ENCODE measurements at places on chromosomes 2 and 18.

- peak; percentile 76 for DNase-seq
Measured at GRCh38 chr2:201939453-201939941, 94.2 kb upstream of the FZD7 start.

DNA sequence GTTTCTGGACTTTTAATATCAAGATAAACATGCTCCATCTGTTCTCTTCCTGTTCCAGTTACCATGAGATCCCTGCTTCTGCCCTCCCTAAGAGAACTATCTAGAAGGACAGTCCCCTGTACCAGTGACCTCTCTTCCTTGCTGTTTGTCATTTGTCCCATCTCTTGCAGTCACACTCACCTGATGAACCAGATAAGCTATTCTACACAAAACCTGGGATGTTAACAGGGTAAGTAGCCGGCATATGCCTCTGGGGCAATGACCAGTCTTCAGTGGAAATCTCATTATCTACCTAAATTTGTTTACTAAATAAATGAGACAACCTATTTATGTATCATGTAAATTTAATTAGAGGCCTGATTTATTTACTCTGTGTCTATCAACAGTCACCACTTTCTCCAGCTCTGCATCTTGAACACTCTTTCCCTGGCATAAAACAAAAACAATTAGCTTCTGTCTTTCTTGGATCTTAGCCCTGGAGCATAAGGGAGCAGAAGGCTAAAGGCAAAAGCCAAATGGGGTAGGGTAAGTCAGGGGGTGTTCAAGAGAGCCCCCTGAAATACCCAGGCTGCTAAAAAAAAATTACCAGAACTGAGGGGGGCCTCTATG lies 337.7 kb downstream of the ALK start:
- no peak for DNase-seq

DNA sequence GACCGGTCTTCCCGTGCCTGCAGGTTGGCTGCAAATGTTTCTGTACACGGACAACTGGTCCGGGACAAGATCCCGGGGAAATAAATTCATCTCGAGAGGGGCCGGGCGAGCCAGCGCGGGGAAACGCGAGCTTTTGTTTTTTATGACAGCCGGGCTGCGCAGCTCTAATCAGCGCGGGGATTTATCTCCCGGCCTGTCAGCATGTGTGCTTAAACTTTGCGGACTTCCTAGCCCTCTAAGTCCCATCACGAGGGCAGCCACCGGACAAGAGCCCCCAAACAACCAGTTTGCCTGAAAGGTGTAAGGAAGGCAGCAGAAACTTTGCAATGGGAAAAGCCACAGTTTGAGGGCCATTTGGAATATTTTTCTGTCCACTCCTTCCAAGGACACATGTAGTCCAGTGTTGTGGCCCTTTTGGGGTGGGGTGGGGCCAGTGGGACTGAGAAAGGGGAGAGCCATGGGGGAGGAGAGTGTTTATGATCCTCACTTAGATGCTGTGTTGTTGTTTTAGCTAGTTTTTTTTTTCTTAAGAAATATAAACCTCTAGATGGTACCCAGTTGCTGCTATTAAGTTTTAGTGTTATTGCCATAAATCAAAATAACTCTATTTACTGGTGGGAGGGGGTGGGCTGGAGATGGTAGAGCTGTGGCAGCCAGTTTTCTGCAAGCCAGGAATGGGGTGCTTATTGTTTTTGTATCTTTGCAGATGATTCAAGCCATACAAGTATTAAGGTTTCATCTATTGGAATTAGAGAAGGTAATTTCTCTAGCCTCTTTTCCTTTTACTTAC lies 6.0 kb downstream of the MEIS1 start:
- DNase-seq: no peak

DNA sequence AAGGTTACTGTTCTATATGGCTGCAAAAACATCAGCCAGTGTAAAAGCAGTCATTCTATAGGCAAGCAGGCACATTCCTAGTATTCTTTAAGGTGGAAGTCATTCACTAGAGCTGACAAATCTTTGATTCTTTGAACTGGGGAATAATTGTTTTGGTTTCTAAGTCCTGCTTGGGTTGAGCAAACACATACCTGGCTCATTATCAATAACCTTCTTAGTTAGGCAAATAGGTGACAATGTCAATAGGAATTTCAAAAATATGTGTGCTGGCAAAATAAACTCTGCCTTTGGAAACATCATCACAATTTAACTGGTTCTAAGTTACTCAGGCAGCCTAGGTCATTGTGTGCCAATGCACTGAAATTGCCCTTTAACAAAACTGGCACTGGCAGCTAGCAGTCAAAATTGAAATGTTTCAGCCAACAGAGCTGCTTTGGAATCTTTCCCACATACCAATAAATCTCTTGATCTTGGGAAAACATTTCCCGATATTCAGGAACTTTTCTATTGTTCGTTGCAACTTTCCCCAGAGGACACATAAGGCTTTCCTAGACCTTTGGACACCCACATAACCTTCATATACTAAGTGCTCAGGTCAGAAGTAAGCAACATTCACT lies 402.0 kb upstream of the MMADHC start:
- DNase-seq: no peak

- no peak for DNase-seq
Measured at GRCh38 chr2:201953396-201953795, 80.3 kb upstream of the FZD7 start.

GRCh38 chr18:62814132-62814759 lies 98.9 kb downstream of the PHLPP1 start:
- DNase-seq: no peak

DNA sequence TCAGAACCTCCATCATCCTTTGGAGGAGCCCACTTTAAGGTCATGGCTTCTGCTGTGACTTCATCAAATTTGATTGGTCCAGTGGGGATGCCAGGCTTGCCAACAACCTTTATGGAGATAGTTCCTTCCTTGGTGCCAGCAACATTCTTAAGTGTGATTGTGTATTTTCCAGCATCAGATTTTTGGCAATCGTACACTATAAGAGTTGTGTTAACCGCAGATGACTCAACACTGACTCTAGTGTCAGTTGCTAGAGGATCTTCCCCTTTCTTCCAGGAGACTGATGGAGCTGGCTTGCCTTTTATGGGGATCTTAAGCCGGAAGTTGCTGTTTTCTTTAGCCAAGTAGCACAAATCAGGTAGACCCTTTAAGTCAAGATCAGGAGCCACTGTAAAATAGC lies 98.7 kb downstream of the PLEKHA3 start:
- DNase-seq: no peak

GRCh38 chr2:172914341-172915008 lies 161.2 kb upstream of the MAP3K20 start:
- no peak for DNase-seq

GRCh38 chr2:216315802-216316603 lies 56.3 kb downstream of the MARCHF4 start:
- DNase-seq: no peak

GRCh38 chr2:77977471-77978063 lies 455.4 kb upstream of the LRRTM4 start:
- DNase-seq: no peak

- DNase-seq: no peak
Measured at GRCh38 chr2:234020332-234020731, 30.2 kb upstream of the SPP2 start.

DNA sequence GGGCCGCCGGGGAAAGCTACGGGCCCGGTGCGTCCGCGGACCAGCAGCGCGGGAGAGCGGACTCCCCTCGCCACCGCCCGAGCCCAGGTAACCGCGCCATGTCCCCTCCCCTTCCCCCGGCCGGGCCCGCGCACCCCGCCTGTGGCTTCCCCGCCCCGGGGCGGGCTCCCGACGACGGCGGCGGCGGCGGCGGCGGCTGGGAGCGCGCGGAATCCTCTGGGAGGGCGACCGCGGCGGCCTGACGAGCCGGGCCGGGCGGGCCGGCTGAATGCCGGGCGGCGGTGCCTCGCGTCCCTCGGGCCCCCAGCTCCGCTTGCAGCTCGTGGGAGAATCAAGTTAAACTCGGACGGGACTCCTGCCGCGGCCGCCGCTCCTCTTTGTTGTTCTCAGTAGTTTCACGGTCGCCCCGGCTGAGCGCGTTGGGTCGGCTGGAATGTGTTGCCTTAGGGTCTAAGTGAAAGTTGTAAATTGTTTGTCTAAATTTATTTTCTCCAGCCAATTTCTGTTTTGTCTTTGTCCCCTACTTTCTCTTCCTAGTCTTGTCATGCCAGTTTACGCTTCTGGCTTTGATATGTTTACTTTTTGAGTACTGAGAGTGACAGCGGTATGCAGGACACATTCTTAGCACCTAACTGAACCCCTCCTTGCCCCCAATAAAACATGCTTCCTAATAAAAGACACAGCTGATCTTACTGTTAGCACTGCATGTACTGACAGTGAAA lies 685 bp downstream of the SMAD4 start:
- peak; percentile 1 for DNase-seq

DNA sequence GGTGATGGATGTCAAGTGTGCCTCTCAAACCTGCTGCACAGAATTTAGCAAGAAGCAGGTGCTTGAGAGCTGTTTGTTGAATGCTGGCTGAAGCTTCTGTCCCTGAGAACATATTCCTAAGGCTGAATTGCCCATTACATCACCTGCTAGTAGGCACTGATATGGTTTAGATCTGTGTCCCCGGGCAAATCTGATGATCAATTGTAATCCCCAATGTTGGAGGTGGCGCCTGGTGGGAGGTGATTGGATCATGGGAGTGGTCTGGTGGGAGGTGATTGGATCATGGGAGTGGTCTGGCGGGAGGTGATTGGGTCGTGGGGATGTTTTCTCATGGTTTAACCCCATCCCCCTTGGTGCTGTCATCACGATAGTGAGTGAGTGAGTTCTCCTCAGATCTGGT lies 128.0 kb downstream of the HRH4 start:
- DNase-seq: no peak

GRCh38 chr2:150705357-150705756 lies 217.9 kb upstream of the RND3 start:
- no peak for DNase-seq

- DNase-seq: no peak
Measured at GRCh38 chr2:208280933-208281332, 14.9 kb downstream of the PIKFYVE start.

DNA sequence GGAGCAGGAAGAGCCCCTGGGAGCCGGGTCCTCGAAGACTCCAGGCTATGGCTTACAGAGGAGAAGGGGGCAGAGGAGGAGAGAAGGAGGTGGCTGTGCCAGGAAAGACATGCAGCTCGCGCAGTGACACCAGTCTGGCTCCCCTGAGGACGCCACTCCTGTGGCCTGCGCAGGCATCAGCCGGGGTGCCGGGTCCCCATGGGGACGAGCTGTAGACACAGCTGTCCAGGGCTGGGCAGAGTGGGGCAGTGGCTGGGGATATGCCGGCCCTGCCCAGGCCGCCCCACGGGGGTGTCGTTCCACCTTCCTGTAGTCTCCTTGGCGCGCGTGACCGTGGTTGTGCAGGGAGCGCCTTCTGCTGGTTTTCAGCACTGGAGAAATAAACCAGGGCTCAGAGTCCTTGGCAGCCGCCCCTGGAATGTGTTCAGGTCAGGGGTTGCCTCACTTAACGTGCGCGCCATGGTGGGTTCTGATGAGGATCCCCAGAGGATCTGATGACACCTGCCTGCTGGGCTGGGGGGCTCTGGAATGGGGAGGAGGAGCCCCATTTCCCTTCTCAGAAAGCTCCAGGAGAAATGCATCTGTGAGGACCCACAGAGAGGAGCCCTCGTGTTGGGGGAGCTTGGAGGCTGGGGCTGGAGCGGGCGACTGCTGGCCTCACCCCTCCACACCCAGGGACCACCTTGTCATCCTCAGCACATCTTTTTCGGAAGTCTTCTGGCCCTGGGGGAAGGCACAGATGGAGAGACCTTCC lies 26.7 kb downstream of the RAMP1 start:
- DNase-seq: no peak

DNA sequence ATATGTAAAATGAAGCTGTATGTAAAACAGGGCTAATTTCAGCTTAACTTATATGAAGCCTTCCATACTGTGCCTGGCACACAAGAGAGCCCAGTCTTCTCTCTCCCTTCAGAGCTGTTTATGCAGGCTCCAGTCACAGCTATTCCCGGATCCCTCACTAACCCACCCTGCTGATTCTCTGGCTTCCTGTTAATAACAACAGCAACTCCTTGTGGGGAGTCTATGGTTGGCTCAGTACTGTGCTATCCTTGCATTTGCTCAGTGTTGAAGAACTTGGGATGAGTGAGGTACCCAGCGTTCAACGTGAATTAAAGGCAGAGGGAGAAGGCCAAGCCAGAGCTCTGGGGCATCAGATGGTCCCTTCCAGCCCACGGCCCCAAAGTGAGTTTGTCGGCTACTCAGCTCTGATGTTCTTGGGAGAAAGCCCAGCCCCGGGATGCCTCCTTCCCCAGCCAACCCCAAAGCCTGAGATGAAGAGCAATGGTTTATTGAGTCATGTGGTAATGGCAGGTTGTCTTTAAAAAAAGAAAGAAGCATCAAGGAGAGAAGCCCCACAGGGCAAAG lies 43.2 kb downstream of the PSD4 start:
- no peak for DNase-seq

DNA sequence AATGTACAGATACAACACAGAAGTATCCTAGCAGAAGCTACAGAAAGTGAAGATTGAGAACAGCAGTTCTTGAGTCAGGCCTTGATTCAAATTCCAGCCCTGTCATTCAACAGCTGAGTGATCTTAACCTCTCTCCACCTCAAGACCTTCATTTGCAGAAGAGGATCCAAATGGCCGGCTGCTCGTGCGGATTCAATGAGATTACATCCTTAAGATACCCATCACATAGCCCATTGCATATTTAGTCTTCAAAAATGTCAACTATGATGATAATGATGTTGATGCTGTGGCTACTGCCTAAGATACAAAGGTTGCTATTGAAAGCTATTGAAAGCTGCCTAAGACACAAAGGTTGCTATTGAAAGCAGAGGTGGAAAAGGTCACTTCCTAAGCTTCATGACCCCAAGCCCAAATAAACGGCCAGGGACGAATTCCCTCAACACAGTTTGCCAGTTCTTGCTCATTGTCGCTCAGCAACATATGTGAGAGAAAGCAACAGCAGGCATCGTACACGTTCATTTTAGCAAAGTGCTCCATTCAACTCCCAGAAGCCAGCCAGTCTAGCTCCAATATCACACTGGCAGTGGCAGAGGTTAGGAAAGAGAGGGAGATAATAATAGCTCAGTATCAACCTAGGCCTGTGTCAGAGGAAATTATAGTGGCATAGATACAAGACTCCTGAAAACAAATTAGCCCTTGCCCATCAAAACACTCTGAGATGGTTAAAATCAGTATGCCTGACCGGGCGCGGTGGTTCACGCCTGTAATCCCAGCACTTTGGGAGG lies 36.1 kb downstream of the MRPL35 start:
- no peak for DNase-seq
